T-cell (primary cell): ENCODE measurements at places on chromosomes 12 and 14. TPM values are rescaled to one million over a fixed set of nuclear protein-coding genes. Genes with fewer than 3 reads are reported as not detected.

DNA sequence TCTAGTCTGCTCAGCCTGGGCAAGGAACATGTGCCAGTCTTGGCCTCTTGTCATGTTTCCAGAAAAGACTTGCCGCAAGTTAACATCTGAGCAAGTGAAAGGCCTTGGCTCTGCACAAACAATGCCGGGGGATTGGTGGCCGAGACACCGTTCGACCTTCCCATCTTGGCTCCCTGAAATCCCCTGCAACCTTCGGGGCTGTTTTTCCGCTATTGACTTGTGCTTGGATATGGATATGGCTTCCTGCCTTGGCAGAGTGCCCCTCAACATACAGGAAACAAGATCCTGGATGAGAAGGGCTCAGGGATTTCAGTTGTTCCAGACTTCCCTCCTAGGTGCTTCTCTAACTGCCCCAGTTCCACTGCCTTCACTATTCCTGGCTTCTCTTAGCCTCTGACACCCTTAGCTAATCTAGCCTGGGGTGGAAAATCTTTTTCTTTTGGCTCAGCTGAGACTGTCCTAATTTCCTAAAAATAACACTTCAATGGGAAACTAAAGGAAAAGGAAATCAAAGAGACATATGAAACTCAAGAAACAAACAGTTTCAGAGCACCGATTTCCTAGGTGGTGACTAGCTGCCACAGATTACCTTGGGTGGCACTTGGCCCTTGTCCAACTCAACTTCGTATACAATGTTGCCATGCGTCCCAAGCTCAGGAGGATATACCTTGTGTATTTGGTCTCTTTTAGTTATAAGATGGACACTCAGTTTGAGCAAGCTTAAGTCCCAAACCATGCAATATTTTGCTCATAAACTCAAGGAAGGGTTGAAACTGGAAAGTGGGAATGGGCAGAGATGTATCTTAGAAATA, 33.9 kb downstream of the RDH12 start:
- no peaks in the 10 kb centered on the region for H3K36me3 ChIP-seq
- no peak overlapping the region for H3K27ac ChIP-seq
- H3K4me1 ChIP-seq: no peaks in the 10 kb centered on the region
- H3K4me3 ChIP-seq: no peak overlapping the region
- no peaks in the 10 kb centered on the region for H3K27me3 ChIP-seq

GRCh38 chr12:65895759-65896656, 71.7 kb downstream of the HMGA2 start:
- H3K4me3 ChIP-seq: no peak overlapping the region
- no peaks in the 10 kb centered on the region for H3K4me1 ChIP-seq
- H3K36me3 ChIP-seq: no peaks in the 10 kb centered on the region
- peaks cover 5% of the 10 kb centered on the region for H3K27me3 ChIP-seq
- DNase-seq: no peak

GRCh38 chr14:54895683-54896082, 6.9 kb downstream of the GCH1 start:
- DNase-seq: no peak
- H3K27ac ChIP-seq: no peak overlapping the region
- H3K27me3 ChIP-seq: no peaks in the 10 kb centered on the region
- H3K4me1 ChIP-seq: peaks cover 4% of the 10 kb centered on the region
- no peak overlapping the region for H3K4me3 ChIP-seq

The GLS2 gene
- total RNA-seq: 6.9 TPM

GRCh38 chr12:67827820-67828383, 161.3 kb upstream of the IFNG-AS1 start:
- H3K4me3 ChIP-seq: no peak overlapping the region
- H3K4me1 ChIP-seq: peaks cover 4% of the 10 kb centered on the region
- DNase-seq: no peak
- H3K27ac ChIP-seq: no peak overlapping the region
